ENCODE measurements at places on chromosomes 12 and 14.
A peak's percentile ranks its signal among the peaks of the same experiment; 100 is the strongest.

DNA sequence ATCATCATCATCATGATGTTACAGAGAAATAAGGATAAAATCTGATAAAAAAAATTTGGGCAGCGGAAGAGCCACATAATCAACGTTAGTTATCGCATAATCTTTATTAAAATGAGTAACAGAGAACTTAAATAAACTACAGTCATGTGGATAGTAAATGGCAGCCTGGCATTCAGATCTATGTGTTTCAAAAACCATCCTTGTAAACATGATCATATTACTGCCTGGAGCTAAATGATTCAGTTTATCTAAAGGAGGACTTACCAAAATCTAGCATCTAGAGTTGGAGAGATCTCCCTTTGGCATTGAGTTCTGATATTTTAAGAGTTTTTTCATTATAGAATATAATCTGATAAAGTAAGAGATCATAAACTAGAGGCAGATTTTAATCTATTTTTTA is 200.1 kb upstream of the MGAT4C start:
- no peak for DNase-seq

DNA sequence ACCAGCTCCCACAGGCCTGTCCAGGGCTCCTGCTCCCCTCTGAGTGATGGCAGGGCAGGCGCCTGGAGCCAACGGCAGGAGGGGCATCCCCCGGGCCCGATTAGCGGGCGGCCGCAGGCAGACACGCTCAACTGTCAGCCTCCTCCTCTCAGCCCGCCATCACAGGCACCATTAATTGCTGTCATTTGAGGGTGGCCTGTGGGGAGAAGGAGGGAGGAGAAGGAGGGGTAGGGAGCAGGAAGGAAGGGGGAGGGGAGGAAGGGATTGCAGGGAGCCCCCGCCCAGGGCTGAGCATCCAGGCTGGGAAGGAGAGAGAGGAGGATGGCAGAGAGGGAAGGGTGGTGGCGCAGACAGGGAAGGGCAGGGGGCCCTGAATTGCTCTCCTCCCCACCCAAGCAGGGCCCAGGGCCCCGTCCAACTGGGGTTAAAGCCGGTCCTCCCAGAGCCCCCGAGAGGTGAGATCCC is 36.1 kb downstream of the NCOR2 start:
- DNase-seq: no peak

DNA sequence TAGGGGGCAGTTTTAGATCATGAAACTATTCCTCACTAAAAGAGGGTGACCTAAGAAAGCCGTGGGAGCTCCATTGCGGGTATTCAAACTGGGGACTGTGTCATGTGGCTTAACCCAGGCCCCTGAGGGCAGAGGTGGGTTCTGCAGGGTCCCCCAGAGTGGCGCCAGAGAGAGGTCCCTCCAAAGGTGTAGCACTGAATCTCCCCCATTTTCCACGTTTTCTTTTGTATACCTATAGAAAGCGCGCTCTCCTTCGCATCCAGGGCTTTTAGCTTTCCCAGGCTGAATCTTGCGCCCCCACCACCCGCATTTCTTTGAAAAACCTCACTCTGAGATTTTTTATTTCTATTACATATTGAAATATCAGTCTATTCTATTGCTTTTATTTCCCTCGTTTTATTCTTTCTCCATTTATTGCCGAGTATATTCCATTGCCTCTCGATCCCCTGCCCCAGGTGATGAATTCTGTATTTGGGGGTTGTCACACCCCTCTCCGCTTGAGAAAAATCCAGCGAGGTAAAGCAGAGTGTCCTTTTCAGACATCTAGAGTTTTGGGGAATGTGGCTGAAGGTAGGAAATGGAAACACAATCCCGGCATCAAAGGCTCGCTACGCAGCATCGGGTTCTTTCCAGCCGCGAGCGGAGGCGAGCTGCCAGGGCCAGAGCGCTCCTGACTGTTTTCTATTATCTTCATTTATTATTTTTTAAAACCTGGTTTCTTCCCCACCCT is 870 bp upstream of the HOXC13 start:
- DNase-seq: no peak

DNA sequence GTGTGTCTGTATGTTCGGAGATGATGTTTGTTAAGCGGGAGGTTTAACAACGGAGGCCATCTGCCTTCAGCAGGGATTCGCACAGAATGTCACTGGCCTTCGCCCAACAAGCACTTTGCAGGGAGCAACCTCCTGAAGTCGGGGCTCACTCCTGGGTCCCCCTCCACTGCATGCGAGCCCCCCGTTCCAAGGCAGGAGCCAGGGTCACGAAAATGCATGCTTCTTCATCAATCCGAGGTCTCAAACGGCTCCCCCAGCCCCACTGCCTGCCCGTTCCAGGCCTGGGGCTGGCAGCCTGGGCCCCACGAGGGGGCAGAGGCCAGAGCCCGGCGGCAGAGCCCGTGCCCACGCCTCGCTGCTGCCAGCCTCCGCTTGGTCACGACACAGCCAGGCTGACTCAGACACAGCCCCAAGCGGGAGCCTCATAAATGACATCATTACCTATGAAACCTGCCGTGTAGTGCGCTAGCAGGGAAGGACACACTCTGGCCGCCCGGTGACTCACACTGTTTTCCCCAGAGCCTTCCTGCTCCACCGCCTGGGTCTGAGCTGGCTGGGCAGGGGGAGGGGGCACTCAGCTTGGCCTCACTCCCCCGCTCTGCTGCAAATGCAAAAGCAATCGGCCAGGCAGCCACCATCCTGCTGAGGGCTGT is 169.5 kb upstream of the RTL1 start:
- peak; percentile 95 for DNase-seq

DNA sequence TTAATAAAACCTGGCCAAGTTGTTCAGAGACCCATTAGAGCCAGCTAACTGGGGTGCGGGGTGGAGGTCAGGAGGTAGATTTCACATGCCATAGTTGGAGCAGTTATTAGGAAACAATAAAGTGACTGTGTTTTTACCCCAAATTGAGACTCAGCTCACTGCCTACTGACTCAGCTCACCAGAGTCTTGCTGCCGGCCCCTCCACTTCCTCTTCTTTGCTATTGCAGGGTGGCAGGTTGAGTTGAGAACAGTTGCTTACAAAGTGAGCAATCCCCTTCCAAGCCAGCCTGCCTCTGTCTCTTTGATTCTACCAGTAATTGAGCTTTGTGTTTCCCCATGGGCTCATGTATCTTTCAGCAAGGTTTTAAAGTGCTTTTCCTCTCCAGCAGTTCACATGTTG is 12.9 kb downstream of the ST8SIA1 start:
- DNase-seq: no peak

DNA sequence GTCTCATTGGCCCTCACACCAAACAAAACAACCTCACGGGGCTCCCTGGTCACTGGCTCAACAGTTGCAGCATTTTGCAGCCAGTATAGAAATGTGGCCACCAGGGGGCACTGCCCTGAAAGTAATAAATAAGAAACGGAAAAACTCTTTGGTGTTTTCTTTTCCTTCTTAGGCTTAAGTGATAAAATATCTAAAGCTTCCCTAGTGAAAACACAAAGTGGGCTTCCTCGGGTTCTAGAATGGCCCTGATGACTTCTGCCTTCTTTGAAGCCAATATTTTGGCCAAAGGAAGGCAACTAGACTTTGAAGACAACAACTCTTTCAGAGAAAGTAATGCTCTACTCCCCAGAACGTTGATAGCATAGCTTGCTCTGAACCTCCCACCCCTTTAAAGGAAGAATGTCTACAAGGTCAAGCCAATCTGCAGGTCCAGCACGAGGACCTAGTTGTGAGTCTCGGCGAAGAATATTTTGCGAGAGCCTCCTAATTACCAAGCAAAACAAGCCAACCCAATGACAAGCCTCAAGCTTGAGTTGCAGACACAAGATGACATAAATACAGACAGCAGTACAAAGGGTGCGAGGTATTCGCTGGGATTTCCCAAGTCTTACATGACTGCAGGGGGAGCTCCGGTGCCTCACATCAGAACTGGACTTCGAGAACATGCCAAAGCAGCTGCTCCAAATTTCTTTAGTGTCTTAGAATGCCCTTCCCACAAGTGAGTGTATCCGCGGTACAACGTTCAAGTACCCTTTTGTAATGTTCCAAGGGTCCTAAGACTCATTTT is 2.6 kb downstream of the ITPK1 start:
- DNase-seq: peak; percentile 80

DNA sequence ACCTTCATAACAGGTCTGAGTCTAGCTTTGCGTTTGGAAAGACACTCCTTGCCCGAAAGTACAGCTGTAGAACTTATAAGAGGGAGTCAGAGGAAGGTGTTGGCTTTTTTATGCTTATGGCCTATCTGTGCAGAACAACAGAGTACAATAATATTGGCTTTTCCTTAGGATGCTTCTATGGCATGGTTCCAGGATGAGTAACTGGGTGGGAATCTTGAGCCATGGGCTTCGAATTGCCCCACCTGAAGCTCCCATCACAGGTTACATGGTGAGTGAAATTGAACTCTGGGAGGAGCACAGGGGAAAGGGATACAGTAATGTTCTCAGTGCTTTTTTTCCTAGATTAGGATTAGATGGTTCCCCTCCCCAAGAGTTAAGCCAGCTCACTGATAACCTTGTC is 13.0 kb downstream of the PARP2 start:
- no peak for DNase-seq

DNA sequence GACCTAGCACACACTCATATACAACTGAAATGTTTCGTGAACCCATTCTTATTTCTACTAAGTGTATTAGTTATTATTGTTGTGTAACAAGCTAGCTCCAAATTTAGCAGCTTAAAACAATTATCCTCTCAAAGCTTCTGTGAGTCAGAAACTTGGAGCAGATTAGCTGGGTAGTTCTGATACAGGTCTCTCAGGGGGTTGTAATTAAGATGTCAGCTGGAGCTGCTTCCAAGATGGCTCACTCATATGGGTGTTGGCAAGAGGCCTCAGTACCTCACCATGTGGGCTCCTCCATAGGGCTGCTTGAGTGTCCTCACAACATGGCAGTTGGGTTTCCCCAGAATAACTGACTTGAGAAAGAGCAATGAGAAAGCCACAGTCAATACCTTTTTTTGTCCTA is 9.8 kb downstream of the GPR135 start:
- DNase-seq: no peak

DNA sequence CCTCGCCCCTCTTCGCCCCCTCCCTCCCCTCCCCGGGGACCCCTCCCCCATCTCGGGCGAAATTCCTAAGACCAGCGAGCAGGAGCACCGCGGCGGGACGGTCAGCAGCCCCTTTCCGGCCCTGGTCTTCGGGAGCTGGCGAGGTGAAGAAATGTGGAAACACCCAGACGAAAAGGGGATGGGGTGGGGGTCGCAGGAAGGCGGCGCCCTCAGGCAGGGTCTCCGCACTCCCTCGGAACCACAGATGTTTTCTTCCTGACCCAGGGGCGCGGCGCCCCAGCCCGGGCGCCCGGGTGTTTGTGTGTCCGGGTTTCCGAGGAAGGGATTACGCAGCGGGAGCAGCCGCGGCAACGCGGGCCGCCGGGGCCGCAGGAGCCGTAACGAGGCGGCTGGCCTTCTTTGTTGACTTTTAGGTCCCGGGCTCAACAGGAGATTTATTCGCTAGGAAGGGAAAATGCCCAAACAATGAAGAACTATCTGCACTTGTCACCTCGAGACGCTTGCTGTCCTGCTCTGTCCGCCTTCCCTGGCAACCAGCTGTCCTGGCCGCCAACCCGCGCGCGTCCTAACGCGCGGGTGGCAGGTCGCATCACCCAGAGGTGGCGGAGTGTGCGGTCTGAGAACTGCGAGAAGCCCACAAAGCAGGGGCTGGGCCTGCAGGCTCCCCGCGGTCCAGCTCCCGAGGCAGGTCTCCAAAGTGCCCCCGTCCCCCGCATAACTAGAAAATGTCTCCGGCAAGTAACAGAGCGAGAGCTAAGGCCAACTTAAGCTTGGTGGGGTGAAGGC is 7.0 kb downstream of the FOXA1 start:
- DNase-seq: no peak

- no peak for DNase-seq
These were observed 64.1 kb upstream of the HIF1A start for GRCh38 chr14:61631045-61631687.

- no peak for DNase-seq
These were observed 87.7 kb upstream of the FOXG1 start for GRCh38 chr14:28678887-28679286.

DNA sequence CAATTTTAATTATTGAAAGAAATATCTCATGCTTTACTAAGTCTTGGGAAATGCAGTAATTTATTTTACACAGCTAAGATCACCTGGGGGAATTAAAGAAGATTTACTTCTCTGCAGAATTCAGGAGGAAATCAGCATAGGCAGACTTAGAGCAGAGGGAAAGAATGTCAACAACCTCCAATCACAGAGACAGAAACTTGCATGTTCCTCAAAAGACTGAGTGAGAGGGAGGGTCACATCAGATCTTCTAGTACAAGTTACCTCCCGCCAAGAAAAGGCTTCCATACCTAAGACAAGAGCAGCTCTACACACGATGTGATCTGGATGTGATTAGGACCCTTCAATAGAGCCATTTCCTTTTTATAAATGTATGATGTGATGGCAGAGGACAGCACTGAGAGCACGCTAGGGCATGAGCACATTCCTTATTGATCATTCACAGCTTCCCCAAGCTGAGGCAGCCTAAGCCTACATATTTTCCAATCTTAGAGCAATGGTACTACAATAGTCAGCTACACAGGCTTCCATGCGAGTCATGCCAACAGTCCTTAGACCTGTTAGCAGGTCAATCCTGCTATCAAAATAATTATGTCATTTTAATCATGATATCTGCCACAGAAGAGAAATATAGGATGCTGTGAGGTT is 403.3 kb downstream of the ETNK1 start:
- no peak for DNase-seq

DNA sequence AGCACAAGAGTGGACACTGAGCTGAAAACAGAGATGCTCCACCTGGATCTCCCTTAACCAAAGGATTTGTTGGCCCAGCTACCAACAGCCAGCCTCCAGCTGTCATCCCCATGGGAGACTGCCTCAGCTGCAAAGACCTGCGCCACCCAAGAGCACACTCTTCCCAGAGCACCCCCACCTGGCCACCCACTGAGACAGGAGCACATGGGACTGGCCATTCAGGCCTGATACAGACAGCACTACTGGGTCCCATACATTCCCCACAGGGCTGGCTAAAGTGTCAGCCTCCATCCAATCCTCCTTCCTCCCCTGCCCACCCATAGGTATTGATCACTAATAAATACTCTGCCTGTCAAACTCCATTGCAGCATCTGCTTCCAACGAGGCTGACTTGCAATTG is 241.5 kb downstream of the BCL11B start:
- DNase-seq: no peak

GRCh38 chr12:125272383-125272933 is 207.2 kb downstream of the AACS start:
- no peak for DNase-seq

GRCh38 chr12:116620492-116621191 is 61.5 kb downstream of the MAP1LC3B2 start:
- DNase-seq: no peak

- DNase-seq: no peak
These were observed 52.1 kb downstream of the TBC1D30 start for GRCh38 chr12:64876388-64877071.

DNA sequence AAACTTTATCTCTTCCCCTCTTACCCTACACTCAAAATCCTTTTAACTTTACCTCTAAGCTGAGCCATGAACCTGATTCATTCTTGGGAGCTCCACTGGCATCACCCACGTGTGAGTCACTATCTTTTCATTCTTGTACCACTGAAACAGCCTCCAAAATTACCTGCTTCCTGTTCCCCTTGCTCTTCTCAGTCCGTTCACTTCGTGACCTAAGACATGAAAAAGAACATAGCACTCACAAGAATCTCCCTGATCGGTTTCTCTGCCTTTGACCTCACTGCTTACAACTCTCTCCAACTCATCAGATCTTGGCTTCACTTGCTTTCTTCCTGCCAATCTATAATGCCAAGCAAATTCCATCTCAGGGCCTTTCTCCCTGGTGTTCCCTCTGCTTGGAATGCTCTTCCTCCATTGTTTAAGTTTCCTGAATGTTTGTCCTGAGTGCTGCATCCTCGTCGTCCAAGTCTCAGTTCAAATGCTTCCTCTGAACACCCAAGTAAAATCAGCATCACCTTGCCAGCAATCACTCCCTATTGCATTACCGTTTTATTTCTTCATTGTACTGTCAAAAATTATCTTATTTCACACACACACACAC is 9.2 kb downstream of the GLIPR1 start:
- peak; percentile 73 for DNase-seq
